GM12891 (cell line): ENCODE measurements at places on chromosomes 11 and 22.

DNA sequence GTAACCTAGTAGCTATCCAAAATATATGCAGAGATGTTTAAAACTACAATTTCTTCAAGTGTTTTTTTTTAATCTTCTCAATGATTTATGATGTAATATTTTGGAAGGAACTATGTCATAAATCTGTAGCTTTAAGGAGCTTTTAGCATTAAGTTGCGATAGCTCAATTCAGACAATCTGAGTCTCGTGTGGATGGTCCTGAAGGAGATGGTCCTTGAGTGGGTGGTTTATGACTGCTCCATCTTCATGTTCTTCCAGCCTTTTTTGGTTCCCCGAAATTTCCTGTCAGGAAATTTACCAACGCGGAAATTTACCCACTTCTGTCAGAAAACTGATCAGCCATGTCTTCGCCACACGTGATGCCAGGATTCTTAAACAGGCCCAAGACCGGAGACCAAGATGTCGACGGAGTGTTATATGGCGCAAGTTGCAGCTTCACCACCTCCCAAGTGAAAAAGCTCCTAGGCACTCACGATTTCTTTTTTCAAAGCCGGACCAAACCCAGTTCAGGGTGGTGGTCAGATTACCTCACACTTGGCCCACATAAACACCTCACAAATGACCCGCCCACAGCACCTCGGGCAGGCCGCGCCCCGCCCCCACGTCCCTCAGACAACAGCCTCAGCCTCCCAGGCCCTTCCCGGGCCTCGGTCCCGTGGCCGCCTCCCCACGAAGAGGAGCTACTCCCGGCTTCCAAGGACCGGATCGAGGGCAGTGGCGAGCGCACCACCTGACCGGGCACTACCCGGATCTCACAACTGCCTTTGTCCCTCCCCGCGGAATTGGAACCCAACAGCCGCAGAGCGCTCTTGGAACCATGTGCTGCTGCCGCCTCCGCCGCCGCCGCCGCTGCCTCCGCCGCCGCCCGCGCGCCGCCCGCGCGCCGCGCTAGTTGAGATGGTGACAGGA, at the start of gene MORC2:
Gene MORC2 (minus strand): TSS at position 760 of the 909 bp plus-strand sequence. CDS start 885 bp downstream, outside the sequence.
- peak; percentile 5 for DNase-seq

DNA sequence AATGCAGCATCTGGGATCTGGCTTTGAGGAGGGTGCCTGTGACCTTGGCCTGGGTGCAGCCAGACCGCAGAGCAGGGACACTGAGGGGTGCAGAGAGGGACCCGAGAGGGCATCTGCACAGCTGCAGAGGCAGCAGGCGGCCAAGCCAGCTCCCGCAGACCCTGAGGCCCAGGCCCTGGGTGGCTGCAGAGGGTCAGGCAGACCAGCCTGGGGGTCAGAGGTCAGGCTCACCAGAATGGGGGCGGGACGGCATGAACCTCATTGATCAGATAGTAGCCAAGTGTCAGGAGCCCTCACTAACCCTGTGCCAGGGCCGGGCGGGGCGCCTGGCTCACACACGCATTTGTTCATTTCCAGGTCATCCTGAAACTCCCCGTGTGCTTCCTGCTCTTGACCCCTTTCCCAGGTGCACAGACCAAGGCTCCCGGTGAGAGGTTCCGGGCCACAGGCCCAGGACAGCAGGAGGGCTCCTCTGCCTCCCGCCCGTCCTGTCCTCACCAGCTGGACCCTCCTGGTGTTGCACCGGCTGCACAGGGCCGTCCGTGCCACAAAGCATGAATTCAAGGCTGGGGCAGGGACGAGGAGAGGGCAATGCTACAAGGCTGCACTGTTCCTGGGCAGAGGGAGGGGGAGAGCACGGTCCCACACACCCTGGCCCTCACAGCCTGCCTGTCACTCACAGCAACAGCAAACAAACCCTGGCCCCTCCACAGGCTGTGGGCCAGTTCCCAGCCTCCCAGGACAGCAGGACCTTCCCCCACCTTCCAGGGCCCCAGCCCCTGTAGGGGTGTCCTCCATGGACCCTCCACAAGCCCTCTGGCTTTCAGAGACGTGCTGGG, 3.3 kb downstream of the RTN4R start:
- DNase-seq: no peak

GRCh38 chr11:113436672-113437252, 38.4 kb downstream of the DRD2 start:
- no peak for DNase-seq

GRCh38 chr11:66476841-66477251, 3.4 kb upstream of the DPP3 start:
- no peak for DNase-seq

- no peak for DNase-seq
Observed at GRCh38 chr11:110217223-110217877, 79.1 kb downstream of the RDX start.

GRCh38 chr11:86621854-86622253, 50.6 kb downstream of the ME3 start:
- DNase-seq: no peak

GRCh38 chr11:70532066-70532440, 133.7 kb downstream of the CTTN start:
- DNase-seq: no peak

GRCh38 chr11:87555101-87555500, 517.4 kb downstream of the TMEM135 start:
- no peak for DNase-seq
